CD4-positive, alpha-beta T cell treated with Interleukin-1 beta for 1 hour (primary cell): ENCODE measurements at places on chromosomes 16 and 17.
A peak's percentile ranks its signal among the peaks of the same experiment; 100 is the strongest.

DNA sequence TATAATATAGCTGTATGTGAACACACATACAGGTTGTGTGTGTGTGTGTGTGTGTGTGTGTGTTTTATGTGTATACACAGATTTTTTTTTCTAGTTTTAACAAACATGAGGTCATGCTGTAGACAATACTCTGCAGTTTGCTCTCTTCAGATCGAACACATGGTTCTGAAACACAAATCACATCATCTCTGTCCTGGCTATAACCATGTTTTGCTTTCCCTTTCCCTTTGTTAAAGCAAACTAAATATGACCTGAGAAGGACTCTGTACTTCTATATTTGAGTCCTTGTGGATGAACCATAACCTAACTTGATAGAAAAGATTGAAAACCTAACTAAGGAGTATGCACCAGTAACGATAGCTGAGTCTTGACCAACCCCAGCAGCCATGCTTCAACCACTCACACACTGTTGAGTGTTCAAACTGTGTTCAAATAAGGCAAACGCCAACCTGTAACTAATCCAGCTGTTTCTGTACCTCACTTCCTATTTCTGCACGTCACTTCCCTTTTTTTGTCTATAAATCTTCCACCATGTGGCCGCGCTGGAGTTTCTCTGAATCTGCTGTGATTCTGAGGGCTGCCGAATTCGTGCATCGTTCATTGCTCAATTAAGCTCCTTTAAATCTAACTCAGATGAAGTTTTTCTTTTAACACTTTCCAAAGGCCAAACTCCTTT lies 303.8 kb downstream of the HS3ST3B1 start:
- peak; percentile 4 for DNase-seq

GRCh38 chr16:58948244-58948643 lies 214.1 kb upstream of the GOT2 start:
- DNase-seq = no peak

DNA sequence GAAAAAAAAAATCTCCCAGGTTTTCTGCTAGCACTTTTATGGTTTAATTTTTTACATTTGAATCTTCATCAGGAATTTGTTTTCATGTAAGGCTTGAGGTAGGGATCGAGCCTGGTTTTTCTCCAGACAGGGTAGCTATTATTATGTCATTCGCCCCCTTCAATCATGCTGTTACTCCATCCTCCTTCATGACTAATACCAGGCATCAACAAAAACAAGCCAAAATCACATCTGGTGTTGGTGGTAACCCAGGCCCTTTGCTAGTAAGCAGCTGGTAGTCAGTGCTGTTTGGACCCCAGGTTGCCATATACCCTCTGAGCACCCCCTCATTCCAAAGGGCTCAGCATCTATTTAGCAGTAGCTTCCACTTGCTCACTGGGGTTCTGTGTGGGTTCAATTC lies 29.5 kb downstream of the DRC3 start:
- no peak for DNase-seq

GRCh38 chr16:22816475-22816874 lies 2.5 kb downstream of the HS3ST2 start:
- no peak for DNase-seq

GRCh38 chr17:4247971-4248388 lies 15.8 kb downstream of the ANKFY1 start:
- DNase-seq = no peak

DNA sequence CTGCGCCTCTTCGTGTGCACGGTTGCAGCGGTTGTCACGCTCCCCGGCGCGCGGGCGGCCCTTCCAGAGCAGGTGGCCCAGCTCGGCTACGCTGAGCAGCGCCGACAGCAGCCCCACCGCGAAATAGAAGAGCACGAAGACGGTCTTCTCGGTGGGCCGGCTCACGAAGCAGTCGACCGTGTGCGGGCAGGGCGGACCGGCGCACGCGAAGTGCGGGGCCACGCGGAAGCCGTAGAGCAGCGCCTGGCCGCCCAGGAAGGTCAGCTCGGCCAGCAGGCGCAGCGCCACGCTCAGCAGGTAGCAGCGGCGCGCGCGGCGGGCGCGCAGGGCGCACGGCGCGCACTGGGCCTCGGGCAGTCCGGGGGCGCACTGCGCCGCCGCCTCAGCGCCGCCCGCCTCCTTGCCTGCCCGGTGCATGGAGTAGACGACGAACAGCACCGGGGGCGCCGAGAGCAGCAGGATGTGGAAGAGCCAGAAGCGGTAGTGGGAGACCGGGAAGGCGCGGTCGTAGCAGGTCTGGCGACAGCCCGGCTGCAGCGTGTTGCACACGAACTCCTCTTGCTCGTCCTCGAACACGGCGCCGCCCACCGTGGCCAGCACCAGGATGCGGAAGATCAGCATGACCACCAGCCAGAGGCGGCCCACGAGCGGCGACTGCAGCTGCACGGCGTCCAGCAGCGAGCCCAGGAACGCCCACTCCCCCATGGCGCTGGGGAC lies 1.3 kb downstream of the GJD3 start:
- no peak for DNase-seq

- DNase-seq = no peak
These were observed 31.0 kb downstream of the TBX21 start for GRCh38 chr17:47763913-47764582.

GRCh38 chr16:50464325-50465290 lies 83.6 kb upstream of the NKD1 start:
- DNase-seq = no peak

DNA sequence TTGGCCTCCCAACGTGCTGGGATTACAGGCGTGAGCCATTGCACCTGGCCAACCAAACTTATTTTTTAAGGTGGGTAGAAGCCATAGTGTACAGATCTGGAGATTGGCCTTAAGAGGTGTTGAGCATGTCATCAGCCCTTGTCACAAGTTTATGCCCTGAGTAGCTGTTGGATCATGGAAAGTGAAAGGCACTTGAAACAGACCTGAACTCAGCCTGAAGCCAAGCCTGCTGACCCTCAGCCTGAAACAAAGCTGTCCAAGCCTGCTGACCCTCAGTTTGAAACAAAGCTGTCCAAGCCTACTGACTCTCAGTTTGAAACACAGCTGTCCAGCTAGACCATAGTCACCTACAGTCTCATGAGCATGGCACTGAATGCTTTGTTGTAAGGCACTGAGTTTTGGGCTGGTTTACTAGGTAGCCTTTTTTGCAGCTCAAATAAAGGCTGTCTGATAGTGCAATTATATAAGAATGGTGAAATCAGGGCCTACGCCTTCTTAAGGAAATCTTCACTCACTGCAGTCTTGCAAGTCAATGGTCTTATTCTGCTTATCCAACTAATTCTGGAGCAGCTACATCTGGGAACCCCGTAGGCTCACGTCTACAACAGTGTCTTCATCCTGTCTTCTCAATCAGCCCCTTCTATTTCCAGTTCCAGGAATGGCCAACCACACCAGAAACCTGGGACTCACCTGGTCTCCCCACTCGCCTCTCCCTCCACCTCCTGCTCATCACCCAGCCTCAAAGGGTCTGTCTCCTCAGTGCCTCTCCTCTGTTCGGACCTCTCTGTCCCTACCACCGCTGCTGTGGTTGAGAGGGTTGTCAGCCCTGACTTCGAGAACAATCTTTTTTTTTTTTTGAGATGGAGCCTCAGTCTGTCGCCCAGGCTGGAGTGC lies 2.9 kb upstream of the NPIPB15 start:
- DNase-seq = no peak

DNA sequence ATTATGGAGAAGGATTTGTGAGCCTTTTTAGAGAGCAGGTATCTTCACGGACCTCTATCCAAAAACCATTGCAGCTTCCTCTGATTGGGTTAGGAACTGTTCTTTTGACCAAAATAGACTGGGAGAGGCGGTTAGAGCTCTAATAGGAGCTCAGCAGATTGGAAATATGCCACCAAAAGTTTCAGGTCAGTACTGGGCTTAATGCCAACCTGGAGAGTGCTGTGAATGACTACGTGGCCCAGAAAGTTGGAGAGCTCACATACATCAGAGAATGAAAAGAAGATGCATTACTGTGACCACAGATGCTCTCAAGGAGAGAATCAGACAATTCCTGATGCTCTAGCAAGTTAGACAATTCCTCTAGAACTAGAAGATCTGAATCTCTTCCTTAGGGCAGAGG lies 86.5 kb downstream of the ABCA8 start:
- DNase-seq = no peak
